ENCODE measurements at places on chromosomes 11 and 22.

DNA sequence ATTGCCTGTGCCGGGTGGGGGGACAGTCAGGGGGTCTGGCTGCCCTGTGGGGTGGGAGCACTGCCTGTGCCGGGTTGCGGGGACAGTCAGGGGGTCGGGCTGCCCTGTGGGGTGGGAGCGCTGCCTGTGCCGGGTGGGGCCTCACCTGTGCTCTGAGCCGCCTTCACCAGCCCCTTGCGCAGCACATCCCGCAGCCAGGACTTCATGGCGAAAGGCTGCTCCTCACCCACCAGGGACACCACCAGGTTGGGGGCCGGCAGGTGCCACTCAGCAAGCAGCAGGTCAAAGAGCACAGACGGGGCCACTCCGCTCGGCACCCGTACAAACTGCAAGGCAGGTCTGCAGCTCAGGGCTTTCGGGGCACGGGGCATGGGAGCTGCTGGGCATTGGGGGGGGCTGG, 21.4 kb downstream of the TSSC4 start:
- H3K27me3 ChIP-seq, result no peaks in the 10 kb centered on the region
- no peaks in the 10 kb centered on the region for H3K36me3 ChIP-seq
- H3K27ac ChIP-seq, result no peak overlapping the region
- H3K4me3 ChIP-seq, result no peak overlapping the region
- peaks cover 11% of the 10 kb centered on the region for H3K4me1 ChIP-seq
- DNase-seq, result no peak

- no peak overlapping the region for H3K4me3 ChIP-seq
- H3K4me1 ChIP-seq, result peaks cover 2% of the 10 kb centered on the region
- peaks cover 53% of the 10 kb centered on the region for H3K27me3 ChIP-seq
- DNase-seq, result no peak
These were observed 14.6 kb downstream of the CELSR1 start for GRCh38 chr22:46522797-46523196.

DNA sequence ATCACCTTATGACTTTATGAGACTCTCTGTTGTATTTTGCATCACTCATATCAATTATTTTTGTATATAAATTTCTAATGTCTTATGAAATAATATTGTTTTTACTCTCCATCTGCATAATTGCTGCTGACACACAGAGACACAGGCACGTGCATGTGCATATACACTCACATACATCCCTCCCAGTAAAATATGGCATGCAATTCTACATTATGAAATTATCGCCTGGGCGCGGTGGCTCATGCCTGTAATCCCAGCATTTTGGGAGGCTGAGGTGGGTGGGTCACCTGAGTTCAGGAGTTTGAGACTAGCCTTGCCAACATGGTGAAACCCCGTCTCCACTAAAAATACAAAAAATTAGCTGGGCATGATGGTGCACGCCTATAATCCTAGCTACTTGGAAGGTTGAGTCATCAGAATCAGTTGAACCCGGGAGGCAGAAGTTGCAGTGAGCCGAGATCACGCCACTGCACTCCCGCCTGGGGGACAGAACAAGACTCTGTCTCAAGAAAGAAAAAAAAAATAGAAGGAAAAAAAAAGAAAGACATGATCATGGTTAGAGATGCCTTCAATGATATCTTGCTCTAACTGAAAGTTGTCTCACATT, 96.7 kb upstream of the LUZP2 start:
- no peak overlapping the region for H3K4me3 ChIP-seq
- H3K27me3 ChIP-seq, result no peaks in the 10 kb centered on the region

- H3K4me1 ChIP-seq, result peaks cover 62% of the 10 kb centered on the region
- H3K4me3 ChIP-seq, result peak overlapping the region; percentile 96
- peaks cover 31% of the 10 kb centered on the region for H3K36me3 ChIP-seq
- H3K27ac ChIP-seq, result peak overlapping the region; percentile 79
These were observed 522 bp downstream of the RHOG start for GRCh38 chr11:3840004-3840869.

DNA sequence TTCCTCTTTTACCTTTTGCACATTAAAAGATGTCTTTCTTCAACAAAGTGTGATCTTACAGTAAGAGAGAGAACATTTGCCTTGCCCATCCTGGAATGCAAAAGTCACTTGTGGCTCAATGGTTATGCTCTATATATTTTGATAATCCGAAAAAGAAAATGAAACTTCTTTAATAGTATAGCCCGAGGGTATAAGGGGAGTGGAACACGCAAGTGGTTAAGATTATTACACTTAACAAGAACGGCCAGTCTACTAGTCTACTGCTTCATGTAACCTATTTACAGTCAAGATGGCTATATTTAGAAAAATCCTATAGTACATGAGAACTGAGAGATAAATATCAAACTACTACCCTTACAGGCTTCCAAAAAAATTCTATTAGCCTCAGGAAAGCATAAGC, 86.1 kb downstream of the CADM1 start:
- DNase-seq, result no peak
- H3K4me1 ChIP-seq, result no peaks in the 10 kb centered on the region
- H3K4me3 ChIP-seq, result no peak overlapping the region

GRCh38 chr11:95766701-95767100, 22.9 kb downstream of the FAM76B start:
- peaks cover 23% of the 10 kb centered on the region for H3K4me1 ChIP-seq
- H3K4me3 ChIP-seq, result no peak overlapping the region
- H3K36me3 ChIP-seq, result peaks cover 2% of the 10 kb centered on the region
- no peaks in the 10 kb centered on the region for H3K27me3 ChIP-seq

GRCh38 chr11:121123496-121124069, 22.5 kb downstream of the TECTA start:
- H3K27me3 ChIP-seq, result no peaks in the 10 kb centered on the region
- DNase-seq, result no peak
- H3K4me1 ChIP-seq, result no peaks in the 10 kb centered on the region
- H3K36me3 ChIP-seq, result no peaks in the 10 kb centered on the region
- no peak overlapping the region for H3K27ac ChIP-seq

- no peak for DNase-seq
- H3K4me1 ChIP-seq, result no peaks in the 10 kb centered on the region
- peaks cover 33% of the 10 kb centered on the region for H3K27me3 ChIP-seq
- H3K27ac ChIP-seq, result no peak overlapping the region
These were observed 14.6 kb downstream of the MRGPRF start for GRCh38 chr11:68998390-68998911.

GRCh38 chr11:12137005-12137690, 26.8 kb downstream of the MICAL2 start:
- H3K4me1 ChIP-seq, result peaks cover 6% of the 10 kb centered on the region
- H3K36me3 ChIP-seq, result no peaks in the 10 kb centered on the region
- peaks cover 12% of the 10 kb centered on the region for H3K27me3 ChIP-seq
- DNase-seq, result no peak
- no peak overlapping the region for H3K4me3 ChIP-seq

DNA sequence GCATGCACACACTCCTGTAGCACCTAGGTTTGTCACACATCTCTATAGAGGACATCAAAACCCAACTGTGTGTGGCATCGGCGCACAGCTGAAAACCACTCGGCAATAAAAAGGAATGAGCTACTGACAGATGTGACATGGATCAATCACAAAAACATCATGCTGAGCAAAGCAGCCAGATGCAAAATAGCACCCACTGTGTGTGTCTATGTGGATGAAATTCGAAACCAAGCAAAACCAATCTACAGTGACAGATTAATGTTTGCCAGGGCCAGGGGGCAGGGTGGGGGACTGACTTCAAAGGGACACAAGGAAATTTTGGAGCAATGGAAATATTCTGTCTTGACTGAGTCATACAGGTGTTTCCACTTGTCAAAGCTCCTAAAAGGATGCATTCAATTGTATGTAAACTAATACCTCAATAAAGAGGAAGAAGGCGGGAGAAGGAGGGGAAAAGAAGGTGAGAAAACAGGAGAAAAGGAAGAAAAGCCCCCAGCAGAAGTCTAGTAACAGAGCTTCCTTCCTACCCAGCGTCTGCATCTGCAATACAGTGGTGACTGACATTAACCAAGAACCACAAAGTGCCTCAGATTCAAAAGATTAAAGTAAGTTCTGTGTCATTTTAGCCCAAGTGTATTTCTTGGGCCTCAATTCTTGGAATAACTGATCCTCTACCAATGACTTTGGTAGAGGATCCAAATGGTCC, 49.8 kb downstream of the PACSIN2 start:
- H3K27me3 ChIP-seq, result no peaks in the 10 kb centered on the region
- H3K4me1 ChIP-seq, result peaks cover 73% of the 10 kb centered on the region
- peak overlapping the region; percentile 90 for H3K27ac ChIP-seq
- DNase-seq, result peak; percentile 21
- peaks cover 19% of the 10 kb centered on the region for H3K36me3 ChIP-seq

DNA sequence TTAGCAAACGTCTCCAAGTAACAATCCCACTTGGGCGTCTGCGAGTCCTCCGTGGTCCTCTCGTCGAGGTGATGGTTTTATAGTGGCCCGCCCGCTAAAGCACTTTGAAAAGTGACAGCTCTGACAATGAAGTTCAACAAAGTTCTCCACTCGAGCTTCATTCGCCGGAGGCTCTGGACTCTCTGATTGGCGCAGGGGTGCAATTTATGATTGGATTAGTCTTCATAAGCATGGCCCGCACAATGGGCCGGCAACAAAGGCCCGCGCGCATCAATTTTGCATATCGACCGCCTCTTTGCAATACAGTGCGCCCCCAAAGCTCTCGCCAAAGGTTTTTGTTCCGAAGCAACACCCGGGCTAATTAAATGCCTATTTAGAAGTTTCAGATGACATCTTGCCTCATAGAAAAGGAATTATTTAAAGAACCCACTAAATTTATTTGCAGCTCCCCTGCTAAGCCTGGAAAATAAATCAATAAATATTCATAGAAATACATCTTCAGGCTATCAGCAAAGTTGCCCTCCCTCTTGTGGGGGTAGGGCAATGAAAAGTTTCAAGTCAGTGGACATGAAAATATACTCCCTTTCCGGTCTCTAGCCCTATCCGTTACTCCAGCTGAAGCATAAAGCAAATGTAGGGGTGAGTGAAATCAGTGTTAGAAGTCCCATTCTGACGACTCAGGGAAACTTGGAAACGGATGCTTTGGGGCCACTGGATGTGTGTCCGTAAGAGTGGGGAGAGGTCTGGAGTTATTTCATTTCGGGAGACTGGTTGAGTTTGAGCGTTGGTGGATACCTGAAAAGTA, at the start of gene DBX1:
DBX1 (minus strand) TSS at position 51 of the 805 bp plus-strand sequence. CDS start 151 bp downstream, outside the sequence.
- H3K4me1 ChIP-seq, result peaks cover 42% of the 10 kb centered on the region
- H3K27me3 ChIP-seq, result peaks cover 76% of the 10 kb centered on the region
- peaks cover 21% of the 10 kb centered on the region for H3K36me3 ChIP-seq
- DNase-seq, result no peak

DNA sequence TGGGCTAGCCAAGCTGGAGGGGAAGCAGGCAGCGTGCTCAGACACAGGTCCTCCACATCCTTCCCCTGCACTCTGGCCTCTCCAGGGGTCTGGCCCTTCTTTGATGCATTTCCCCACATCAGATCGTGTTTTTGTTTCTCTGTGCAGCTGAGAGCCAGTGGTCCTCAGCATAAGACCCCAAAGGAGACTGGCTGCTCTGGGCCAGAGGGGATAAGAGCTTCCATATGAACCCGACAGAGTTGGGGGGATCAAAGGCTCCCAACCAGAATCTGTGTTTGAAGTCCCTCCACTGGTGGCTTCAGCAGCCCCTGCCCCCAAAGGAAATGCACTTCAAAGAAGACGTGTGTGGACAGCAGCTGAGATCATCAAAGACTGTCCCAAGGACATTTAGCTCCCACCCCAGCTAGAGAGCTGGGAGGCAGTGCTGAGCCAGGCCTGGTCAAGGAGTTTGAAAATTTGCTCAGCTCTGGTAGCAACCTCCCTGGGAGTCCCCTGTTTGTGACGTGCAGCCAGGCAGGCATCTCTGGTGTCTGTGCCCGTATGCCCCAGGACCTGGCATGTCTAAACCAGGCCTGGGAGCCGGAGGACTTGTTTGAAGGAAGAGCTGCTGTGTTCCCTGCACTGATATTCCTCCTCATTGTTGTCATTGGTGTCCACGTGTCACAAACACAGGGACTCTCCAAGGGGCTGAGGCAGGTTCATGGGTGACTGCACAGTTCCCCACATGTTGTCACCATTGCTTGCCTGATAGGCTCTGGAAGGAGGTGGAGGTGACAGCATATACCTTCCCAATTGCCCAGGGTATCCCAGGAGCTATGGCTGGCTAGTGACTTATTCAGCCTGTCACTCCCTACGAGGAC, 99.0 kb downstream of the AMOTL1 start:
- H3K27me3 ChIP-seq, result no peaks in the 10 kb centered on the region
- no peaks in the 10 kb centered on the region for H3K36me3 ChIP-seq
- H3K27ac ChIP-seq, result no peak overlapping the region
- no peaks in the 10 kb centered on the region for H3K4me1 ChIP-seq

DNA sequence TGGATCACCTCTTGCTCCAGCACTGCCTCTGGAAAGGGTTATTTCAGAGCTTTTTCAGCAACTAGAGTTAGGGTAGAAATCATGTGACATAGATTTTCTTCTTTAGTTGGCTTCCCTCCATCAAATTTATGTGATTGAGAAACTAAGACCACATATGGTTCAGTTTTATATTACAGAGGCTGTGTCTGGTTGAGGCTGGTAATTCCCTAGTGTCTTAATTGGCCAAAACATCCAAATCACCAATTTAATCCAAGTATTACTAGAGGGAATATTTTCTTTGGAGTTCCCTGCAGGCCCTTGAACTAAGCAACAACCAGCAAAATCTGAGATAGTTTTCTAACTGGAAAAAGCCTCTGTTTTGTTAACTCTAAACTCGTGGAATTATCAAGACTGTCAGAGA, 136.3 kb downstream of the ARHGAP42 start:
- H3K36me3 ChIP-seq, result no peaks in the 10 kb centered on the region
- no peak overlapping the region for H3K4me3 ChIP-seq
- no peak overlapping the region for H3K27ac ChIP-seq
- no peak for DNase-seq
- H3K27me3 ChIP-seq, result no peaks in the 10 kb centered on the region
- H3K4me1 ChIP-seq, result peaks cover 18% of the 10 kb centered on the region

GRCh38 chr11:16793009-16793408, 54.6 kb downstream of the C11orf58 start:
- H3K27me3 ChIP-seq, result no peaks in the 10 kb centered on the region
- H3K36me3 ChIP-seq, result peaks cover 79% of the 10 kb centered on the region
- H3K4me1 ChIP-seq, result no peaks in the 10 kb centered on the region
- no peak overlapping the region for H3K4me3 ChIP-seq

DNA sequence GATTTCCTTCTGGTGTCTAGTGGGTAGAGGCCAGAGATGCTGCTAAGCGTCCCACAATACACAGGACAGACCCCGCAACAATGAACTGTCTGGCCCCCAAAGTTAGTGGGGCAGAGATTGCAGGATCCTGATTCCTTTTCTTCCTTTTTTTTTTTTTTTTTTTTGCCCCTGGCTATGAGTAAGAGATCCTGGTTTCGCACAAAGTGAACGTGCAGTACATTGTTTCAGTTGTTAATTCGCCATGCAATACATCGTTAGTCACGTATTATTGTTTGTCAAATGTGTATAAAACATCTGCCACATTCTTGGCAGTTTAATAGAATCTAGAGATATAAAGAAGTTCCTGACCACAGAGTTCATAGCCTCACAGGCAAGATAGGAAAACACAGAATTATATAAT, 20.2 kb downstream of the ST3GAL4 start:
- no peak overlapping the region for H3K27ac ChIP-seq
- H3K4me3 ChIP-seq, result no peak overlapping the region
- no peaks in the 10 kb centered on the region for H3K36me3 ChIP-seq

- peak overlapping the region; percentile 95 for H3K27ac ChIP-seq
- no peaks in the 10 kb centered on the region for H3K27me3 ChIP-seq
- peak; percentile 58 for DNase-seq
- H3K4me3 ChIP-seq, result peak overlapping the region; percentile 61
These were observed 43.7 kb upstream of the TOP3B start for GRCh38 chr22:22026157-22026831.
